Type B pancreatic cell (in vitro differentiated cells): ENCODE measurements at places on chromosomes 11 and 22.

GRCh38 chr11:67437082-67437808 lies at the start of gene PTPRCAP:
TSS of gene PTPRCAP (minus strand) at chr11:67437682. CDS start at chr11:67437619, 63 bp downstream.
- no peak for DNase-seq

DNA sequence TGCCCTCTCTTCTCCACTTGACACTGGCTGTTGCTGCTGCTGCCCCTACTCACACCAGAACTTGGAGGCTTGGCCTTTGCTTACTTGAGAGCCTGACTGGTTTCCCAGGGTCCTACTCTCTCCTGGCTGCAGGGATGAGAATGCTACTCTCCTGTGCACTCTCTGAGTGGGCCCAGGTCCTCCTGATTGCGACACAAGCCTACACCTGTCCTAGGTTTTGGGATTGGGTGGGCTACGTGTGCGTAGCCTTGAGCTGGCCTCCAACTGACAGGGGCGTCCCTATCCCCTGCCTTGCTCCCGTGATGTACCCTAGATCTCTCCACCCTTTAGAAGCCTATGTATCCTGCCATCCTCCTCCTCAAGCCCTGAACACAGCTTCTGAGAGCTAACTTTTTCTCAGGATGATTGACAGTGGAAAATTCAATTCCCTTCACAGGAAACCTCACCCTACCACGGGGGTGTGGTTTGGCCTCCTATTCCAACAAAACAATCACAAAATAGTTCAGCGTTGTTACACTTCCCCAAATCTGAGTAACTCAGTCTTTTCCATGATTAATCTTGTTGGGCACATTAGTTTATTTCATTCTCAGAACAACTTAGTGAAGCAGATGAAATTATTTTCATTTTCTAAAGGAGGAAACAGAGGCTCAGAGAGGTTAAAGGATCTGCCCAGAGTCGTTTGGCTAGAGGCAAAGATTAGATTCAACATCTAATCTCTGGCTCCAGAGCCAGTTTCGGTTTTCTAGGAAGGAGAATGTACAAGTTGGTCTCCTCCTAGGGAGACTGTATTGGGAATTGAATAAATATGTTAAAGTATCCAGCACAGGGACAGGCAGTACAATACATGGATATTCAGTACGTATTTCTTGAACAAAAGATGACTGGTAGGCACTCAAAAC lies 17.6 kb upstream of the AMOTL1 start:
- no peak for DNase-seq

DNA sequence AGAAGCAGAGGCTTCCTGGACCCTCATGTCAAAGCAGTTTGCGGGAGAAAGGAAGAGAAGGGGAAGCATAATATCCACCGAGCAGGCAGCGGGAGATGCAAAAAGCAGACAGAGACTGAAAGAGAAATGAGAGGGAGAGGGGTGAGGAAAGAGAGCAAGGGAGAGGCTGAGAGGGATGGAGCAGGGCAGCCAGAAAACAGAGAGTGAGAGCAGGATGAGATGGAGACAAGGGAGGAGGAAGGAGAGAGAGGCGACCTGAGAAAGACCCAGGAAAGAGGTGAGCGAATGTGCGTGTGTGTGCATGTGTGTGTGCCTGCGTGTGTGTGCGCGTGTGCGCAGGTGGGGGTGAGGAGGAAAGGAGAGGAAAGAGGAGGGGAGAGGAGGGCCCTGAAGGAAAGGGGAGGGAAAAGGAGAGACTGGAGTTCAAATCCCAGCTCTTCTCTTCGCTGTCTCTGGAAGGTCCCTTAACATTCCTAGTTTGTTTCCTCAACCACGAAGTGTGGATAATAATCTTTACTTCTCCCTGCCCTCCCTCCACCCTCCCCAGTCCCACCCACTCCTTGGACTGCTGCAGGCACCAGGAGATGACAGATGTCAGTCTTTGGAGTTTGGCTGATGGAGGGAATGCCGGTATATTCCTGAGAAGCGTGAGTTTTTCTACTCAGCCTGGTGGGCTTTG lies 67.9 kb downstream of the ISX start:
- DNase-seq, result no peak

GRCh38 chr11:32786811-32787210 lies 7.7 kb downstream of the CCDC73 start:
- DNase-seq, result no peak

DNA sequence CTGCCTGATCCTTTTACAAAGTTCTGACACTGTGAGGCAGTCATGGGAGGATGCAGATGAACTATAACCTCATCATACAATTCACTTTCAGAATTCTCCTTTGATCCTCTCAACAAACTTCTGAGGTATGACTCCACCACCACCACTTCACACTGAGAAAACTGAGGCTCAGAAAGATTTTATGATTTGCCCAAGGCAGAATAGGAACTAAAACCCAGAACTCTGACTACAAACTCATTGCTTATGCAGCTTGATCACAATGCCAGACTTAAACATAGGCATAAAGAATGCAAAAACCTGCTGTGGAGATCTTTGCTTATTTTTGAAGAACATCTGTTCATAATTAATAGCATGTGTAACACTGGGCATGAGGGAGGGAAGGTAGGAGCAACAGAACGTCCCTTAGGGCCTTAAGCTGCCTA lies 20.4 kb downstream of the FAM168A start:
- no peak for DNase-seq

GRCh38 chr11:126636911-126637794 lies 281.7 kb downstream of the ST3GAL4 start:
- DNase-seq, result no peak

DNA sequence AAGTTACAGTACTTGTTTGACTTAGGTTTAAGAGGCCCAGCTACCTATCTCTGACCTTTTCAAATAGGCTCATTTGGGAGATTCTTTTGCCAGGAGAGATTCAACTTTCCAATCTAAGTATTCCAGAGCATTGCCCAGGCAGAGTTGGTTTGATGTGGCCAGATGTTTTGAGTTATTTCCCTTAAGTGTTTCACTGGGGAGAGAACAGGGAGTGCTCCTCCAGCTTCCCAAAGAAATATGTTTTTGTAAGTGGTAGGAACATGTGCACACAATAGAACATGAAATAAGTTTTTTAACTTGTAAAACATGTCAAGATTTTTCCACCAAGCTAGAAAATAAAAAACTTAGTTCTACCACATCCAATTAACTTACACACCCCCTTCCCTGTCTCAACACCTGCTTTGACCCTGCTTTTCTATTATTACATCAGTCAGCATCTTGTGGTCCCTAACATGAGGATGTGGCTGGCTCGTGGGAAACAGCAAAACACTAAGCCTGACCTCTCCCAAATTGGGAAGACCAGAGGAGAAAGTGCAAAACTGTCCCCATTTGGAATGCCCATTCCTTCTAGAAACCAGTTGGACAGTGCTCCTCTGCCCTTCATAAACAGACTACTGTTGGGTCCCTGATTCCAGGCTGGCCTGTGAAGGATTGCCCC lies 70.4 kb upstream of the RASSF10 start:
- DNase-seq, result no peak

- no peak for DNase-seq
These were observed 91.3 kb downstream of the RNF169 start for GRCh38 chr11:74839971-74840370.

GRCh38 chr11:44519989-44520737 lies 45.3 kb upstream of the CD82 start:
- peak; percentile 81 for DNase-seq

DNA sequence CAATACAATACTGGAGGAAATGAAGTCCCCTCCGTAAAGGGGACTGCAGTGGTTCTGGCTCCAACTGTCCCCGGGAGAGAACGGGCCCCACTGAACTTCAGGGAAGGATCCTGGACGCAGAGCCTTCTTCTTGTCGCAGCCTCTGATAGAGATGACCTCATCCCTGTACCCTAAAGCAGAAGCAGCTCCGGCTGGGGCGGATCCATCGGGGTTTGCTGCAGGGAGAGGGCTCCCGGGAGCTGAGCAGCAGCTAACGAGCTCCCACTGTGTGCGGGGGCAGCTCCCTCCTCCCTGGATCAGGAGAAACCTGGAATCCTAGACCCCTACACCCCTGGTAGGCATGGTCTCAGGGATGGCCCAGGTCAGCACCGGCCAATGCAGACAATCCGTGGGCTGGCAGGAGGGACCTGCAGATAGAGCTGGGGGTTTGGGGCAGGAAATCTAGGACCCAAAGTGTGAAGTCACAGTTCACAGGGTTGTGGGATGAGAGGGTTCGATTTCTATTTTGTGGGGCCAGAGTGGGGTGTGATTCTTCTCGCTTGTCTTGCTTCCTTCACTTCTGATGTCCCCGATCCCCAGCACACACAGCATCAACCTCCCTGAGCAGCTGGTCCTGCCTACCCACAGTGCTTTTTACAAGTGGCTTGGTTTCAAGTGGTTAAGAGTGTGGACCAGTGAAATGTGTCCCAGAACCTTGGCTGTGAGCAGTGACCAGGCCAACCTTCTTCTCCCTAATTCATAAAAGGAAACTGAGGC lies 12.9 kb downstream of the KIAA0930 start:
- DNase-seq, result no peak

DNA sequence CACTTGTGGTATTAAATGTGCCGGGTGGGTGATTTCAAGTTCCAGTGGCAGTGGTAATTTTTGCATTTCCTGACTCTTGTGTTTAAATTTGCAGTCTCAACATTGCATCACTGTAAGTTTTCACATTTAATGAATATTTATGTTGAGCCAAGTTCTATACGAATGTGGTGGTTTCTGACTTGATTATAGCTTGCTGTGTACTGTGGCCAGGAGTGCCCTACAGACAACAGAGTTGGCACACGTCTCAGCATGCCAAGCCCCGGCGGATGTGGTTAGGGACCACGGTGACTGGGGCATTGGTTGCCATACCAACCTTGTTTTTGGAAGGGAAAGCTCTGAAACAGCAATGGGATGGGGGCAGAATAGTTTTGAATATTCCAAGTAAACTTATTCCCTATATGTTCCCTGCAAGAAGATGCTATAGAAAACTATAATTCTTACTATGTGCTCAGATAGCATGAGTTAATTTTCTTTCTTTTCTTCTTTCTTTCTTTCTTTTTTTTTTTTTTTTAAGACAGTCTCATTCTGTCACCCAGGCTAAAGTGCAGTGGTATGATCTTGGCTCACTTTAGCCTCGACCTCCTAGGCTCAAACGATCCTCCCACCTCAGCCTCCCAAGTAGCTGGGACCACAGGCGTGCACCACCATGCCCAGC lies 16.0 kb downstream of the ZNRF3 start:
- no peak for DNase-seq

GRCh38 chr22:42300259-42301076 lies 30.0 kb upstream of the TCF20 start:
- DNase-seq, result no peak

DNA sequence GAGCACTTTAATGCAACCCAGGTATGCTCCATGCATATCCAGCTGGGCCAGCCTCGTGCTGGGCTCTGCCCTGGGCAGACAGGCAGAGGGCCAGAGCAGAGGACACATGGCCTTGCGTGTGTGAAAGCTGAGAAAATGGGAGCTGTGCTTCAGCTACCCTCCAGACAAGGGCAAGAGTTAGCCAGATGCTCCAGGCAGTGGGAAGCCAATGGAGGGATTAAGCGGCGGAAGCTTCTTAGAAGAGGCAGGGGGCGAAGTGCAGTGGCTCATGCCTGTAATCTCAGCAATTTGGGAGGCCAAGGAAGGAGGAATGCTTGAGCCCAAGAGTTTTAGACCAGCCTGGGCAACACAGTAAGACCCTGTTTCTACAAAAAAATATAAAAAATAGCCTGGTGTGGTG lies 9.8 kb upstream of the ARHGEF17 start:
- DNase-seq, result no peak

DNA sequence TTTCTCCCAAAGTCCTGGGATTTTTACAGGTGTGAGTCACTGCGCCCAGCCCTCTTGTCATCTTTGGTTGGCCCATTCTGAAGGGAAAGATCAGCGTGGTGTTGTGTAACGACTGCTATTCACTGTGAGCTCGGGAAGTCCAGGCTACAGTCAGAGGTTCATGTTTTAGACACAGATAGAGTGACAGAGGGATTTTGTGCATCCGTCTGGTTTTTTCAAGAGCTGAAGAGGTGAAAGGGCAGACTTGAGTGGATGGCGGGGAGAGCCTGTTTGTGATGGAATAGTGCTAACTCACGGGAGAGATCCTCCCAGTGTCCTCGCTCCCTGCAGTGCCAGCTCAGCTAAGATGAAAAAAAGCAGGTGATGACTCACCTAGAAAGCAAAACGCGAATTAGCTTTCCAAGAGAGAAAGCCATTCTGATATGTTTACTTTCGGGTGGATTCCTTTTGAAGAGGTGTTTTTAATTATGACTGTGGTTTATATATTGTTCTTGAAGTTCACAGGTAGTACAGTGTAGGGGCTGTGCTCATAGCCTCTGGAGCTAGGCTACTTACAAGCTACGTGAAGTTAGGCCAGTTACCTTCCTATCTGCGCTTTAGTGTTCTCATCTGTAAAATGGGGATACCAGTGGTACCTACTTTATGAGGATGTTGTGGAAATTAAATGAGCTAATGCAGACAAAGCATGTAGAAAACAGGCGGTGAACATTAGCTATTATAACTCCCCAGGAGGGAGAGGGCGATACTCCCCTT lies 67.2 kb downstream of the C11orf91 start:
- no peak for DNase-seq

GRCh38 chr11:82229341-82229740 lies 504.3 kb downstream of the FAM181B start:
- no peak for DNase-seq

DNA sequence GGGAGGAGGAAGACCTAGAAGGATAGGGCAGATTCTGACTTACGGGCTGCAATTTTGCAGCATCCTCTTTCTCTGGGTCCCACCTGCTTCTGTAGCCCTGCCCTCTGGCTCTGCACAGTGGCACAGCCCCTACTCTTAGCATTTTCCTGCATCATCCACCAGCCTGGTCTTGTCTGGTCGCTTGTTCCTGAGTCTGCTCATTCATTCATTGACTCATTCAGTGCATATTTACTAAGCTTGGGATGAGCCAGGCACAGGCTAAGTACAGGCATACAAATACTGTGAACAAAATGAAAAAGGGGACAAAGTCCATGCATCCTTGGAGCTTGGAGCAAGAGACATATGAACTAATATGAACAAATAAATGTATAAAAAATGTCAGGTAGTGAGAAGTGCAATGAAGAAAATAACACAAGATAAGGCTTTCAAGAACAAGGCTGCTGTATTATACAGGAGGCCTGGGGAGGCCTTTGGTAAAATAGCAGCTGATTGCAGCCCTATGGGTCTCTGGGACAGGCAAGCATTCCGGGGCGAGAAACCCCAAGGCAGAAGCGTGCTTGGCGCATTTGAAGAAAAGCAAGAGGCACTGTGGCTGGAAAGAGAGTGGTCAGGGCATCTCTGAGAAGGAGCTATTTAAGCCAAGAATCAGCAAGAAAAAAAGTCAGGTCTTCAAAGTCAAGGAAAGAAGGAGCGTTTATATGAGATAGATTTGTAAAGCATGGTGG lies 108.0 kb upstream of the ALX4 start:
- no peak for DNase-seq

DNA sequence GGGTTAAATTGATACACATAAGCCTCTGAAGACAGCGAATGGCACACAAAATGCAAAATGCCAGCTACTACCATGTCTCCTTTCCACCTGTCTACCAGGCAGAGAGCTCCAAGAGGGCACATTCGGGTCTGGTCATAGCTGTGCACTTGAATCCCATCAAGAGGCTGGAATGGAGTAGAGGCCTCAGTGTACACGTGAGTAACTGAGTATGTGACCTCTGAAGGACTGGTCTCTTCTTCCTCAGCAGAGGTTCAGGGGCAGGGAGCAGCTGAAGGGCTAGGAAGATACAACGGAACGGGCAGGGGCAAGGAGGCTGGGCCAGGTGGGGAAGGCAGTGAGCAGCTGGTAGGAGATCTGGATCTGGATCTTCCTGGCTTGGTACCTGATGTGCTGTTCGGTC lies 56.3 kb upstream of the PHOX2A start:
- DNase-seq, result no peak
